Activated naive CD8-positive, alpha-beta T cell treated with anti-CD3 and anti-CD28 coated beads, Interleukin-2, amount 10 ng/mL, durations not matched to agents 7 days and 5 days (primary cell): ENCODE measurements at places on chromosomes 3 and 15.

DNA sequence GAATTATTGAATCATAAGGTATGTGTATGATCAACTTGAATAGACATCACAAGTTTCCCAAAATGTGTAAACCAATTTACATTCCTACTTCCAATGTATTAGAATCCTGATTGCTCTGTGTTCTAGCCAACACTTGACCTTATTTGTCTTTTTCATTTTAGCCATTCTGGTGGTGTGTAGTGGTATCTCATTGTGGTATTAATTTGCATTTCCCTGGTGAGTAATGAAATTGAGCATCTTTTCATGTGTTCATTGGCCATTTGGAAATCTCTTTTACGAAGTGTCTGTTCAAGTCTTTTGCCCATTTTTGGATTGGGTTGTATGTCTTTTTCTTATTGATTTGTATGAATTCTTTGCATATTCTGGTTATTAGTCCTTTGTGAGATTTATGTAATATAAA lies 138.0 kb downstream of the RBPMS2 start:
- no peak for DNase-seq

GRCh38 chr3:42535981-42536784 lies 33.7 kb downstream of the VIPR1 start:
- no peak for DNase-seq

DNA sequence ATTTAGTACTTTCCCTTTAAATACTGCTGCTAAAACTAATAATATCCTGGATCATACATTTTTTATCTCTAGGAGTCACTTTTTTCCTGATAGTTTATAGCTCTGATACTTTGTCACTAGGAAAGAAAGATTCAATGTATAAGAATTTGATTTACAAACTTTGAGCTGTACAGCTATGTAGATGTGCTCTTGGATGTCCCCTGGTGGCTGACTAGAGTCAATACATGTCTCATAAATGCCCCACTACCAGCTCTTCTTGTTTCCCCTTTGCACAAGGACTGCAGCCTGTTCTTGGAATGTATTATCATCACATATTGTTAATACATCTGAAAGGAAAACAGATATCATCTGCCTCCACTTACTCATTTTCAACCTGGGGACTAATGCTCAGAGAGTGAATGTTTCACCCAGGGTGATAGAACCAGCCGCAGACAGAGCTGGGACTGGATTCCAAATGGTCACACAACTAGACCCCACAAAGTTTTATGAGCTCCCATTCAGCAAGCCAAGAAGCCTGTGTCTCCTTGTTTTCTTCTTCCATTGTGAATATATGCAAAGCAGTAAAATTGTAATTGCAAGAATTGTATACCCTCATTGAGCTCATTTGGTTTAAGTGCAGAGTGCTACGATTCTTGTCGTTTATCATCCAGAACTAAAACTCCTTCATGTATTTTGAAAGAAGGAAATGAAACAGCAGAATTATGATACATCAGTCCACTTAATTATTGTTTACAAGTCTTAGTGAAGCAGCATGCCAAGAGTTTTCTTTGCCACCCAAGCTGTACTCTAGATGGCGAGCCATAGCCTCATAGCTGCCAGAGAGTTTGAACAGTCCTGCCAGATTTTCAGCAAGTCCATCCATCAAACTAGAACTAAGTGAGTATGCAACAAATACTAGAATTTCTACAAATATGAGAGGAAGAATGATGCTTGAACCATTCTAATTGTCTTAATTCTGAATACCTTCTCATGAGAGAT lies 261.6 kb upstream of the LMCD1 start:
- DNase-seq, result no peak

DNA sequence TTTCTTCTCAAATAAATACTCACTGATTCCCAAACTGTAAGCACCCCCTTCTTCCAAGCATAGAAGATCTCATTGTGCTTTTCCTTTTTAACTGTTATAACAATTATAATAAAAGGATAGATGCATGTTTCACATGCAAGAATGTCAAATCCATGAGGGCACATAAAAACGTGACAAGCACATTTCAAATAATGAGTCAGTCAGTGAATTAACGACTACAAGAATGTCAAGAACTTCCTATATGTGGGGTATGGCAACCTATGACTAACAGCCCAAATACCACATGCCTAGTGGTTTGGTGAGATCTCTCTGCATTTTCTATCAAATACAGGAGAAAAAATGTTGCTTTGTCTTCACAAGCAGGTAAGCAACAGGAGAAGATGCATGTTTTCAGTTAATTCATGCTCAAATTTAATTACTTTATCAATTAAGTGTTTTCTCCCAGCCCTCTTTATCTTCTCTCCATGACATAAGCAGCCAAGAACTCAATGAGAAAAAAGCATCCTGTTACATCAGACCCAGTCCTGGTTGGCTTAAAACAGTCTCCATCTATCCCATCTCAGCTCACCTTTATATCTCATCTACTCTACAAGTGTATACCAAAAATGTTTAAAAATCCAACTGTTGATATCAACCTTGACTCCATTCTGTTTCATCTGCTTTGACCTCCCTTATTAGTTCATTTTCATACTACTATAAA lies 181.5 kb upstream of the LMCD1 start:
- no peak for DNase-seq

GRCh38 chr3:108415661-108416060 lies 94.7 kb downstream of the MYH15 start:
- DNase-seq, result no peak

DNA sequence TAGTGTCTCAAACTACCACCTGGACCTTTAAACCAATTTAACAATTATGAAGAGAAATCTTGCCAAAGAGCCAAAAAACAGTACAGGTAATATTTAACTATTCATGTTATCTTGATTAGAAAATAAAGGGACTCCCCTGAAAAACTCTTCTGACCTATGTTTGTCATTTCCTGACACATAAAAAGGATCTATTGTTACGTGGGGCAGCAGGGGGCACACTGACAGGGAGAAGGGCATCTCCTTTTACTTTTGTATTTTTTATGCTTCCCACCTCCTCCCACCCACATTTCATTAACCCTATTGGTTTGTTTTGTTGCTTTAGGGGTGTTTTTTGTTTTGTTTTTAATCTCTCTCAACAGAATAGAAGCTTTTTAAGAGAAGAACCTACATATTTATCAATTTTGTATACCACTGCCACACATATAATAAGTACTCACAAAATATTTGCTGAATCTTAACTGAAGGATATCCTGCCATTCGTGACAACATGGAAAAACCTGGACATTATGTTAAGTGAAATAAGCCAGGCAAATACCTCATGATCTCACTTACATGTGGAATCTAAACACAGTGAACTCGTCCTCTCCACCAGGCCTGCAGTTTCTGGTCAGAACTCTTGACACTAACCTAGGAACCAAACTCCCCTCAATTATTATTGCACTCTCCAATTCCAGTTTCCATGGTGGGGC lies 17.7 kb downstream of the STAG1 start:
- no peak for DNase-seq

- DNase-seq, result no peak
These were observed 34.0 kb downstream of the ZDHHC23 start for GRCh38 chr3:113981803-113982202.

- DNase-seq, result no peak
These were observed 58.7 kb upstream of the CHST2 start for GRCh38 chr3:143060906-143061305.

DNA sequence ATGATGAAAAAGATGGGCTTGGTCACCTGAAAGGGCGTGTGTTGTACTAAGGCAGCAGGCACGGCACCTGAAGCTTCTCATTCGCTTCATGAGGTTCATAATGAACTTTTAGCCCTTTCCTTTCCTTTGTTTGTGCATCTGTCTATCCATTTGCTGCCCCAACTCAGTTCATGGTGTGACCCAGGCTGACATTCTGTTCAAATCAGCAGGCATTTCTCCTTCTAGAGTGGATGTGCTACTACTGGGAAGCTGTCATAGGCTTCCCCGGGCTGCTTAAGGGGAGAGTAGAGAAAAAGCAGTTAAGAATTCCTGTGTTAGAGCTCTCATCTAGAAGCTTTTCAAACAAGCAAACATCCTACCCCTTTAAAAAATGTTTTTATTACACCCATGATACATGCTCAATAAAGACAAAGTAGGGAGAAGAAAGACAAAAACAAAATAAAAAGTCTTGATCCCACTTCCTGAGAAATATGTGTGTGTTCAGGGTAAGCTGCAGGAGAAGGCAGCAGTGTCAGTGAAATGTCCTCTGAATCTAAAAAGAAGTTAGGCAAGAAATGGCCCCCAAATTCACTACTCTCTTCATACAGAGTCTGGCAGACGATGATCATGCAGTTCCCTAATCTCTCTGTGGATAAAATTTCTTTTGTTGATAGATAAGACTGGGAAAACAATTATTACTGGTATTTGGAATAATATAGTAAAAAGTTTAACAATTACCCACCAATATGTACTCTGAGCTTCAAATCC lies 136.9 kb upstream of the PFN2 start:
- no peak for DNase-seq

DNA sequence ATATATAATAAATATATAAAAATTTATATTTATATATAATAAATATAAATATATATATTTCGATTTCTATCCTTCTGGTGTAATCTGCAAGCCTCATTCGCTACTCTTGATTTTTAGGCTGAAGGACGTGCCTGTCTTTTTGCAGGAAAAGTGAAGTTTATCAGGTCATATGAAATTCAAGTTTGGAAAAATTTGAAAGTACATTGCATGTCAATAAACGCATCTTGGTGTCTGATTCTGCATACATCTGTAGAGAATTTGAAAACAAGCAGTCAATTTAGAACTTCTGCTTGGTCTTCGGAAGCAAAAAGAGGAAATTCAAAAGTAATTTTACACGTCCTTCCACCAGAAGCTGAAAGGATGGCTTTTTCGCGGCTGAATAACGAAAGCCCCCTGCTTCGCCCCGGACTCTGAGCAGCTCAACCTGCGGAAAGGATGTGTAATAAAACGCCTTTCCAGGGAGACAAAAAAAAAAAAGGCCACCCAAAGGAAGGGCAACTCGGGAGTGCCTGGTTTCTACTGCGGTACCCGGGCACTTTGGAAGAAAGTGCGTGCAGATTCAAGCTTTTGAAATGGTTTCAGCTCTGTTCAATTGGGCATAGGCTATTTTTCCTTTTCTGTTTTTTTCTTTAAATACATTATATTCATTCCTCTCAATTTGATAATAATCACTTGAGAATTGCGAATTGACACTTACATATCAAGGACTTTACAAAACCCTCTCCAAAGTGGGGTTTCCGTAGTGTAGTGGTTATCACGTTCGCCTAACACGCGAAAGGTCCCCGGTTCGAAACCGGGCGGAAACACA lies 1.5 kb upstream of the MYNN start:
- DNase-seq, result peak; percentile 61

GRCh38 chr3:16883057-16883722 lies 1.6 kb upstream of the PLCL2 start:
- DNase-seq, result no peak

GRCh38 chr3:156448300-156448699 lies 106.6 kb downstream of the SSR3 start:
- no peak for DNase-seq

- DNase-seq, result no peak
These were observed 66.5 kb upstream of the RNU6-1 start for GRCh38 chr15:67906382-67906781.

GRCh38 chr15:37037850-37038715 lies 62.3 kb downstream of the MEIS2 start:
- no peak for DNase-seq

- no peak for DNase-seq
These were observed 364.7 kb downstream of the EPHB1 start for GRCh38 chr3:135159681-135160247.

DNA sequence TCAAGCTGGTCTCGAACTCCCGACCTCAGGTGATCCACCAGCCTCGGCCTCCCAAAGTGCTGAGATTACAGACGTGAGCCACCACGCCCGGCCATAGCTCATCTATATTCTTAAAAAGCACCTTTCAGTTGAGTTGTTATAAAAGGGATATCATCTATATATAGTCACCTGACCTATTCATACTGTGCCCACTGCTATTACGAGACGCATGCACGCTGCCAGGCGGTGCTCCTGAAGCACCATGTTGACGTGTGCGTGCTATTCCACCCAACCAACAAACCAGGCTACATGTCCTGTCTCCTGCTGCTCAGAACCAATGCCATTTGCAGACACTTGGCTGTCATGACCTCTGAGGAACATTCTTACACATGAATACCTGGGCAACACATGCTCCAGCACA lies 17.6 kb downstream of the CYFIP1 start:
- DNase-seq, result no peak

- DNase-seq, result no peak
These were observed 23.5 kb downstream of the PFN2 start for GRCh38 chr3:149947231-149947630.
